Upper lobe of left lung (tissue), 6 donors: ENCODE measurements at places on chromosomes 7 and 10. TPM values are rescaled to one million over a fixed set of nuclear protein-coding genes. Genes with fewer than 3 reads are reported as not detected.

GRCh38 chr7:85010306-85010705 is 176.6 kb downstream of the SEMA3D start:
- DNase-seq, result no peak

DNA sequence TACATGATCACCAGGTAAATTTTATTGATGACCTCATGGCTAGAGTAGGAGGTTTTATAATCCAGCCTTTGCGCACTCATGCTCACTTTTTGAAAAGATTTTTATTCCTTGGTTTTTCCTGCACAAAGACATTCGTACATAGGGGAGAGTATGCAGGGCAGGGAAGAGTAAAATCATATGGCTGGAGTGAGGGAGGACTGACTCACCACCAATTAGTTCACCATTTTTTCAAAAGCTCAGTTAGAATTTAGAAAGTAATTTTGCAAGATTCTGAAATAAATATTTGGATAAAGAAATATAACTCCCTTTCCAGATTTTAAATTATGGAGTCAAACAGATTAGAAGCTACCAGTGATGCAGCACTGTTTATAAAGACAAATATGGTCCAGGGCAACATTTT is 111.9 kb downstream of the SEMA3D start:
- DNase-seq, result no peak

DNA sequence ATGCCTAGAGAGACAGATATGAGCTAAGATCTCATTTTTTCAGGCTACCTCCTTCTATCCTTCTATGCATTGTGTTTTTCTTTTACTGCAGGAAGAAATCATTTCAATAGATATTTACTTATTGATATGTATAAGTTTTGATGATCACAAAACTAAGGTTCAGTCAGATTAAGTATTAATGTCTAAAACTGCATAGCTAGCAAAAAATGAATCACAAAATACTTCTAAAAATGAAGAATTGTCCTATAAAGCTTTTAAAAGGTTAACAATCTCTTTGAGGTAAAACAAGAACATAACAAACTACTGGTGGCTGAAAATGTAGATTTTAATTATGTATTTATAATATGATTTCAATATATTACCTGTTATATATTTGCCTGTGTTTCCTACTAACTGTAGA is 632.9 kb upstream of the LRRTM3 start:
- DNase-seq, result no peak

DNA sequence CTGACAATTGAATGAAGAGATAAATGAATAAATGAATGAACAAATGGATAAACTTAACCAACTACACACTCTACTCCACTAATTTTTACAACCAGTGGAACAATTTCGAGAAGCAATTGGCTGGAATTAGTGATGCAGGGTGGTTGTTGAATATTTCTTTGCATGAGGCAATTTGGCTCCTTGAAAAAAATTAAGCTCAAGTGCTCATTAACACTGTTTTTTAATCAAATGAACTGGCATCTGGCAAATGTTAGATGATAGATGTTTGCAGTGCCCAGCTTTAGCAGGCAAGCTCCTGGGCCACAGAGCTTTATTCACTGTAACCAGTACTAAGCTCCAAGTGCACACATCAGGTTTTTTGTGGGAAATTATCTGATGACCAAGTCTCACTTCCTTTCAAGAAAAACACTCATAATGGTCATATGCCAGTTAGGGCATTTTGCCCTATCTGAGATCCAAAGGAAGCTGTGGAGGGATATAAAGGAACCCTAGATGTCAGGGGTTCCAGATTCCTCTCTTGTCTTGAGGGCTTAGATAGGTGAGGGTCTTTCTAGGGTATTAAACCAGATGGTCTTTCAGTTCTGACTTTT is 16.4 kb upstream of the ADD3 start:
- DNase-seq, result no peak

DNA sequence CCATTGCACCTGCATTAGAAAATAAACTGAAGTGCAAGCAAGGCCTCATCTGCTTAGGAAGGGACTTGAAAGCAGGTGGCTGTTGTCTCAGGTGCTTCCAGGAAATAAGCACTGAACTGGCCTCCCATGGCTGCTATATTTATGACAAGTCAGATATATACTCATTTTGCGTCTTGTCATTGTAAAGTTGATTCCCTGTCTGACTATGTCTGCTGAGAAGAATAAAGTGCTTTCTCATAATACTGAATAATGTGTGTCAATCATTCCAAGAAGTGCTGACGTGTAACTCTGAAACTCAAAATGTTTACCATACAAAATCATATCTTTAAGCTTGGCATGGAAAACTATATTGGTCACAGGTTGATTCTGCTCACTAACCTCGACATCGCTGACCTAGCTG is 44.9 kb upstream of the SVOPL start:
- no peak for DNase-seq

DNA sequence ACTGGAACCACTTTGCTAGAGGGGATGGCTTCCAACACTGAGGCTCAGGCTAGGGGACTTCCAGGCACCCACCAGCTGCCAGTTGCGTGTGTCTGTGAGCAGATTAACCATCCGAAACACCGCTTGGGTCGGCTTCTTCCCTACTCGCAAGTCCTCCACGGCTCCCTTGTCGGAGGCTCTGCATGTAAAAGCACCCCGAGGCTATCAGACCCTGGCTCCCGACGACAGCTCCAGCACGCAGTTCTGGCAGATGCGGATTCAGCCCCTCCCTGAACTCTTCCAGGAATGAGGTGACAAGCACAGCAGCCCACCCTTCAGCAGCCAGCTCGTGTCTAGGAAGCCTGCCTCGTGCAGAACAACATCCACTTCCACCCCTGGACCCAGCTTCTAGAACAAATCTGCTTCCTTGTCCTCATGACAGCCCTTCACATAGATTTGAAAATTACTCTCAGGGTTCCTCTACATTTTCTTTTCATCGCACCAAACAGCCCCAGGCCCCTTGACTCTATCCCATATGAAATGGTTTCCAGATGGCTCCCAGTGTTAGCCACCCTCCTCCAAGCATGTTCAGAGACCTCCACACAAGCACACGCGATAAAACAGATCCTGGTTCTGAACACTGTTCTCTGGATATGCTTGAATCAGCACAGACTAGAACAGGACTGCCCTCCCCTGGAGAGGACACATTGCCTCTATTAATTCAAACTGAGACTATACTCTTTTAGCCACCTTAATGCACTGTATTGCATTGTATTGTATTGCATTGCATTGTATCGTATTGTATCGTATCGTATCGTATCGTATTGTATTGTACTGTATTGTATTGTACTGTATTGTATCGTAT is 44.6 kb downstream of the SLIT1 start:
- DNase-seq, result no peak

- no peak for DNase-seq
Measured at GRCh38 chr7:87193912-87194311, 25.6 kb downstream of the TMEM243 start.

DNA sequence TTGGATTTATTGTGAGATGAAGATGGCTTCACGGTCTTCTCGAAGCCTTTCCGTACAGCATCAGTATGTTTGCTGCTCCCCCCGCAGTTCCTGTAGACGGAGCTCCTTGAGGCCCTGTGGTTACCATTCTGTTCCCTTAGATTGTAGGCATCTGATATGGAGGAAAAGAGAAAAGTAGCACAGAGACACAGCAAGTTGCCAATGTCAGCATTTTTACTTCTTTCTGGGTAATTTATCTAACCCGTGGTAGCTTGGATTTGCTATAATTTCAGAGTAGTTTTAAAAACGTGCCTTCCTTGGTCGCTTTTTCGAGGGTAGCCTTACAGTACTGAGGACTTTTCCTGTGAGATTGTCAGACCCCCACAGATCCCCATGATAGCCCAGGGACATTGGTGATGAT is 37.5 kb downstream of the WDR37 start:
- no peak for DNase-seq

DNA sequence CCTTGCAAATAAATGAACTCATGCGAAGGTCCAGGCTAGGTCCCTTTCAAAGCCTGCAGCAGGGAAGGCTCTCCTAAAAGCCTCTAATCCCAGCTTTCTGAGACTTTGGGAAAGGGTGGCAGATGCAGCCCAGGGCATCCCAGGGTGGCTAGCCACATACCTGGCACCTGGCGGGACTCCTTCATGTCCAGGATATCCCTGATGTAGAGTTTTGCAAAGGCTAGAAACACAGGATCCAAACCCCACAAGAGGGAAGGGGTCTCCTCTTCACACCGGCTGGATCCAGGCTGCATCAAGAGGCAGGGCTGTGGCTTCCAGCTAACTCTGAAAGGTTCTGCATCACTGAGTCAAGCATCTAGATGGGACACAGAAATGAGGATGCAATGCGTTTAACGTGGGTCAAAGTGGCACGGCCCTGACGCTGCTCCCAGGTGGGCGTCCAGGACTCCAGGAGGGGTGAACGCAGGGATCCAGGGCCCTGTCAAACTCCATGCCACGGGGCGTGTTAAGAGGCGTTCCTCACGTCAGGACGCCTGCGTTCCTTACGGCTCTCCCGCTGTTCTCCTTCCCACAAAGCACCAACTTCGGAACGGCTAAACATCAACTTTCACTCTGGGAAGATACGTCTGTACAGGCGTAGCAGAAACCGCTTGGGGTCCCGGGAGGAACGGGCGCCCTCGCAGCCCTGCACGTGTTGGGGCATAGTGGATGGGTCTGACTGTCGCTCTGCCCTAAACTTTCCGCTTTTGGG is 507 bp downstream of the STN1 start:
- DNase-seq, result no peak

GRCh38 chr10:86798611-86799010 is 42.2 kb downstream of the BMPR1A start:
- no peak for DNase-seq

DNA sequence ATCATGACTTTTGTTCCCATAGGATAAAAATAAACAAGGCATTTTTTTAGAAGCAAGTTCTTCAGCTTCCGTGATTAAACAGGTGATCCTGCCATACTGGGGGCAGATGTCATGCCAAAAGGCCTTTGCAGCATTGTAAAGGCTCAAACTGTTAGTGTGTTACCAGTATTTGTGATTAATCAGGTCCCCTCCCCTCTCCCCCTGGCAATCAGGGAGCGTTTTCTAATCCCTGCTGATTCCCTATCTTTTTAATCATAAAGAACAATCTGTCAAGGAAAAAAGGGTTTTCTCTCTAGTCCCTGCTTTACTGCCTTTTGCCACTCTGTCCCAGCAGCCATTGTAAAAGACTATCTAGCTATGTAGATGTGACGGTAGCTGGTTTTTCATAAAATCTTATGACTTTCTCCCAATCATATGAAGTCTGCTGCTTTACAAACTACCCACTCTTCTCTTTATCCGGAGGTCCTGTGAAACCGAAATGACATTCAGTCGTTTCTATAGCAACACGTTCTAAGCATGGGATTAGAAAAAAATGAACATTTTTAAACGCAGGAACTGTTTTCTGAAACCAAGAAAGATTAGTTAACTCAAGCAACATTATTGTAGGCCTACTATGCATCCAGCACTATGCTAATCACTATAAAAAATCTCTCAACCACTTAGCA is 210.9 kb downstream of the RNLS start:
- no peak for DNase-seq

Gene C10orf62
- not detected for total RNA-seq

Gene CREB5
- total RNA-seq, result 16.2 TPM

Gene CDH23
- total RNA-seq, result 4.7 TPM
